ENCODE measurements at places on chromosomes 2 and 18. TPM values are rescaled to one million over a fixed set of nuclear protein-coding genes. Genes with fewer than 3 reads are reported as not detected.

DNA sequence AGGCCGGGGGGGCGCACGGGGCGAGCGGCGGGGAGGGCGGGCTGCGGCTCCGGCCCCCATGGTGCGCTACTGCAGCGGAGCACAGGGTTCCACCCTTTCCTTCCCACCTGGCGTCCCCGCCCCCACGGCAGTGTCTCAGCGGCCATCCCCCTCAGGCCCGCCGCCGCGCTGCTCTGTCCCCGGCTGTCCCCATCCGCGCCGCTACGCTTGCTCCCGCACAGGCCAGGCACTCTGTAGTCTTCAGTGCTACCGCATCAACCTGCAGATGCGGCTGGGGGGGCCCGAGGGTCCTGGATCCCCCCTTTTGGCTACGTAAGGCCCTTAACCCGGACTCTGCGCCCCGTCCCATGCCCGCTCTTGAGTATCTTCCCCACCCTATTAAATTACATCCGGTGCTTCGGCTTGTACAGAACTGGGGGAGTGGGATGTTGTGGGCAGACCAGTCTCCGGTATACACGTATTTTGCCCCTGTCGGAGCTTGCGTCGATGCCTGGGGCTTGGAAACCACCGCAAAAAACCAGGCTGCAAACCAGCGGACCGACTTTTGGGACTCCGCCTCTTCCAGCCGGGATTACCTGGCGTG lies 598 bp upstream of the WBP1 start:
- peak; percentile 84 for DNase-seq

IL1RL2 gene
- total RNA-seq, result not detected

DNA sequence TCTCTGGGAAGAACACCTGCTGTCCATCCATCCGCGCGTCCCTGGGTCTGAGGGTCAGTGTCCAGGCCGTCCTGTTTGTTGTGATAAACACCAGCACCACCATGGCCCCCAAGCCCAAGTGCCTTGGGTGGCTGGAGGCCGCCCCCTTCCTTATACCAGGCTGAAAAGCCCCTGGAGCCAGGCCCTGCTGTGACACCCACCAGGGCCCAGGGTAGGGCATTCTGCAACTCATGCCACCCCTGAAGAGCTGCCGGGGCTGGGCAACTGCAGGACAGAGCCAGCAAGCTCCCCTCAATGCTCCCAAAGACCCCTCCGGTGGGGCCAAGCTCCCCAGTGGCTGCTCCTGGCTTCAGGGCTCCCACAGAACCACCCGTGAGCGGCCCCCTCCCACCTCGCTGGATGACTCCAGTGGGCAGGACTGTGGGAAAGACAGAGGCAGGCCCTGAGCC lies 31.9 kb upstream of the SNED1 start:
- no peak for DNase-seq

DNA sequence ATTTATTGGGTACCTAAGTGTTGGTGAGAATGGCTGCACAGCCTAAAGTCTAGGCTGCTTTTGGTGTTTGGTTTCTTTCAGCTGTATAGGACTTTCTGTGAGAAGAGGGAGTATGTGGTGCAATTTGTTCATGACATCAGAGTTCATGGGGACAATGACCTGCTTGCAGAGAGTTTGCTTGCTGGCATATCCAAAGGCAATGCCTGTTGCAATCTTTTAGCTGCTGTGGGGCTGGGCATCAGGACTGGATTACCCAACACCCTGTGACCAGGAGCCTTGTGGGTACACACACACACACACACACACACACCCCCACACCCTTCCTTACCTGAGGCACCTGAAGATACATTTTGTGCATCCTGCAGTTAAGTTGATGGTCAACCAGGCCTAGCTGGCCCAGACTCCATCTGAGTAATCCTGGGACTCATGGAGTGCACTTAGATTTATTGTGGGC lies 68.4 kb downstream of the LIPG start:
- DNase-seq, result no peak

GRCh38 chr2:218081063-218081462 lies 12.0 kb downstream of the RUFY4 start:
- no peak for DNase-seq

GRCh38 chr2:46098621-46099062 lies 198.6 kb upstream of the EPAS1 start:
- DNase-seq, result peak; percentile 40
